Neural progenitor cell (in vitro differentiated cells): ENCODE measurements at places on chromosomes 1 and 21. TPM values are rescaled to one million over a fixed set of nuclear protein-coding genes. Genes with fewer than 3 reads are reported as not detected.

LYPD8 gene
- not detected in 2 replicates for total RNA-seq

- no peak for DNase-seq
- no peaks in the 10 kb centered on the region for H3K36me3 ChIP-seq
- H3K27me3 ChIP-seq, result no peaks in the 10 kb centered on the region
- H3K27ac ChIP-seq, result no peak overlapping the region
- no peak overlapping the region for H3K4me3 ChIP-seq
These were observed 43.8 kb downstream of the DDR2 start for GRCh38 chr1:162676087-162676486.

DNA sequence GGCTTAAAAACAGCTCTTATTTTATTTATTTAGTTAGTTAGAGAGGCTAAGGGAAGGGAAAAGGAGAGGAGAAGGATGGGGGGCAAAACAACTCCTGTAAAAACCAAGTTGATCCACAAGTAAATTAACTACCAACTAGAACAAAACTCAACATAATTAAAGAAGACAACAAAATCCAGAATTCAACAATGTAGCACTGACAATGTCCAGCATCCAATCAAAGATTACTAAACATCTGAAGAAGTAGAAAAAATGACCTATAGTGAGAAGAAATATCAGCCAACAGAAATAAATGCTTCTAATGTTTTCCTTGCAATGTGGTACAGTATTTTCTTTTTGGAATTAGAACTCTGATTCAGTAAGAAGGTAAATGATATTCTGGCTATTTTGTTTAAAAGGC lies 160.1 kb downstream of the CDC7 start:
- no peak overlapping the region for H3K4me3 ChIP-seq
- H3K36me3 ChIP-seq, result no peaks in the 10 kb centered on the region
- no peaks in the 10 kb centered on the region for H3K27me3 ChIP-seq
- DNase-seq, result no peak
- H3K4me1 ChIP-seq, result no peaks in the 10 kb centered on the region
- H3K27ac ChIP-seq, result no peak overlapping the region

DNA sequence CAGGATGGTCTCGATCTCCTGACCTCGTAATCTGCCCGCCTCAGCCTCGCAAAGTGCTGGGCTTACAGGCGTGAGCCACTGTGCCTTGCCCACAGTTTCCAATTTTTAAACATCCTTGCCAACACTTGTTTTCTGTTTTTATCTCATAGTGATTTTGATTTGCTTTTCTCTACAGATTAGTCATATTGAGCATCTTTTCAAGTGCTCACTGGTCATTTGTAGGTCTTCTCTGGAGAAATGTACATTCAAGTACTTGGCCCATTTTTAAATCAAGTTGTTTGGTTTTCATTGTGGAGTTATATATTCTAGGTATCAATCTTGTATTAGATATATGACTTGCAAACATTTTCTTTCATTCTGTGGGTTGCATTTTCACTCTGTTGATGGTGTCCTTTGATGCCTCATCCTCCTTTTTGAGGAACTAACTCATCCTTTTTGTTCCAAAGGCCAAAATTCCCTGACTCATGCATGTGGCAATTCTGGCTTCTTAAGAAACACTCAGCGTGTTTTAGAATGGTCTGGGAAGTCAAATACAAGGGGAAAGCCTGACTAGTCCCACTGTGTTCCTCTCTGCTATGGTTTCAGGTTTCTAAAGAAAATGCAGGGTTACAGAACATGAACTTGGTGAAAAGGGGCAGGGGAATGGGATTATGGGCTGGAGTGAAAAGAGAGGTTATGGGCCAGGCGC lies 37.3 kb downstream of the PTAFR start:
- no peak overlapping the region for H3K4me3 ChIP-seq
- H3K27me3 ChIP-seq, result no peaks in the 10 kb centered on the region
- H3K4me1 ChIP-seq, result no peaks in the 10 kb centered on the region
- no peaks in the 10 kb centered on the region for H3K36me3 ChIP-seq

- H3K4me1 ChIP-seq, result peaks cover 29% of the 10 kb centered on the region
- no peak overlapping the region for H3K27ac ChIP-seq
- no peaks in the 10 kb centered on the region for H3K36me3 ChIP-seq
- no peaks in the 10 kb centered on the region for H3K27me3 ChIP-seq
- H3K4me3 ChIP-seq, result no peak overlapping the region
These were observed 18.7 kb downstream of the SMAP2 start for GRCh38 chr1:40392221-40392620.

DNA sequence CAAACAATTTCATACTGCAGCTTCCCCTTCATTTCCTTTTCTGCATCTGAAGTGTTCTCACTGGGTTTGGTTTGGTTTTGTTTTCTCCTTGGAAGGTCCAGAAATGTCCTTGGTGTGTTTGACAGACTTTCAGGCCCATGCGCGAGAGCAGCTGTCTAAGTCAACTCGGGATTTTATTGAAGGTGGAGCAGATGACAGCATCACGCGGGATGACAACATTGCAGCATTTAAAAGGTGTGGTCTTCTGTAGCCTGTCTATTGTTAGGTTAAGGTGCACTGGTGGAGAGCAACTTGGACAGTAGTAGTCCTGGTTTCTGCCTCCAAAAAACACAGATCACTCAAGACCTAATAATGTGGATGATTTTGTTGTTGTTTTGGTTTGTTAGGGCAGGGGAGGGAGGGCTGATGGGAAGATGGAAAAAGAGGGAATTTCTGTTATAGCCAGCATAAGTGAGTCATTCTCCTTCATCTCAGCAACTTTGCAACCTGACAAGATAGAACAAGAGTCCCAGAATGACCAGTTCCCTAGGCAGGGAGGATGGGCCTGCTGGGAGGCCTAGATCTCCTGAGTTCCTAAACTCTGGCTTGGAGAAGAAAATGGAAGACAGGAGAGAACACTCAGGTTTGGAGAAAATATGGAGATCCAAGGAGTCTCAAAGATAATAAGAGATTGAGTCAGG lies 12.5 kb downstream of the HAO2 start:
- H3K4me1 ChIP-seq, result no peaks in the 10 kb centered on the region
- H3K27me3 ChIP-seq, result no peaks in the 10 kb centered on the region
- no peak overlapping the region for H3K4me3 ChIP-seq
- no peak overlapping the region for H3K27ac ChIP-seq

GRCh38 chr1:242411901-242412300 lies 112.6 kb downstream of the PLD5 start:
- H3K27ac ChIP-seq, result no peak overlapping the region
- no peaks in the 10 kb centered on the region for H3K27me3 ChIP-seq
- DNase-seq, result no peak
- no peaks in the 10 kb centered on the region for H3K4me1 ChIP-seq
